ENCODE measurements at places on chromosomes 4 and X. TPM values are rescaled to one million over a fixed set of nuclear protein-coding genes. Genes with fewer than 3 reads are reported as not detected.

DNA sequence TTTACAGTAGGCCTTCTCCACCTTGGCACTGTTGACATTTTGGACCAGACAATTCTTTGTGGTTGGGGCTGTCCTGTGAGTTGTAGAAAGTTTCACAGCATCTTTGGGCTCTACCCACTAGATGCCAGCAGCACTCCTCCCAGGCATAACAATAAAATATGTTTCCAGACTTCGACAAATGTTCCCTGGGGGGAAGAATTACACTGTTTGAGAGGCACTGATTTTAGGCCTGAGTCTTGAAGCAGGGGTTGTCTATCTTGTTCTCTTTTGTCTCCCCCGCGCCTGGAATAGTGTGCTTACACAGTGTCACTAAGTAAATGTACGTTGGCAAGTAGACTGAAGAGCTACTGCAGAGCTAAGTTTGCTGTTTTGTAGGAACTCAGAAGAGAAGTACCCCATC lies 254.4 kb upstream of the BOD1L1 start:
- no peak for DNase-seq

DNA sequence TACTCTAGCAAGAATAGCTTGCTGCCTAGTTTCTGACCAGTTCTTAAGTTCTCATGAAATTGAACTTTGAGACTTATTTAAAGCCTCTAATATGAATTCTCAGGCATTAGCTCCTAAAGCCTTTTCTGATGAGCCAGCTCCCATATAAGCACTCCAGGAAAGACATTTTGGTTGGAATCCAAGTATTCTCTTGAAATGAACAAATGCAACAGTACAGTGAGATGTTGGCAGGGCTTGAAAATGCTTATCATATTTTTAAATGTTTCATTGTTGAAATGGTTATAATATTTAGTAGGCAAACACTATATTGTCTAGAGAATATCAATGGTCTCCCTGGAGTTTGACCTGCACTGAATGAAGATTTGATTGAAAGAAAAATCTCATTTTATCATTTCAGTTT lies 240.3 kb downstream of the ANK2 start:
- DNase-seq, result no peak

The PCYT1B gene
- total RNA-seq, result 0.45 TPM

The KIT gene
- 0.73 TPM for total RNA-seq

- DNase-seq, result no peak
These were observed 128.8 kb downstream of the AMELX start for GRCh38 chrX:11421805-11422524.

GRCh38 chrX:34585561-34585960 lies 71.5 kb downstream of the TMEM47 start:
- no peak for DNase-seq

- no peak for DNase-seq
These were observed 159.3 kb upstream of the GALNT7 start for GRCh38 chr4:173009129-173009823.

GRCh38 chr4:140427919-140428471 lies 547 bp upstream of the CLGN start:
- DNase-seq, result no peak

The PTPN13 gene
- total RNA-seq, result 5.3 TPM

DNA sequence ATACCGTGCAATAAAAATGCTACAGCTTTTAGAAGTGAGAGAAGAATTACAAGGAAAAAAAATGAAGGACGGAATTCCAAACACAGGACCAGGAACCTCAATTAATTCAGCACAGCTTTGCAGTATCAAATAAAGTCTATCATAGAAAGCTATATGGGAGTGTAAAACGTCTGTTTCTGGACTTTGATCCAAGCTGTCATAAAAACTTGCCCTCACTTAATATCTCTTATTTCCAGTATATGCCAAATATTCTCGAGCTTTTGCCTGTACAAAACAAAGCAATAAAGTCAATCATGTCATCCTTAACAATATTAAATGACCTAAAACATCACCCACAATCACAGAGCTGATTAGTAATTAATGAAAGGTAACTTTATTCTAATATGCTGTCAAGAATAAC lies 4.2 kb downstream of the PDE5A start:
- DNase-seq, result no peak

- no peak for DNase-seq
These were observed 16.3 kb downstream of the NDNF start for GRCh38 chr4:121056066-121056465.

GRCh38 chrX:15866147-15866546 lies 11.5 kb upstream of the AP1S2 start:
- no peak for DNase-seq

GRCh38 chrX:67892401-67892800 lies 348.6 kb downstream of the AR start:
- no peak for DNase-seq

GRCh38 chr4:161647757-161648156 lies 516.0 kb downstream of the FSTL5 start:
- DNase-seq, result no peak

DNA sequence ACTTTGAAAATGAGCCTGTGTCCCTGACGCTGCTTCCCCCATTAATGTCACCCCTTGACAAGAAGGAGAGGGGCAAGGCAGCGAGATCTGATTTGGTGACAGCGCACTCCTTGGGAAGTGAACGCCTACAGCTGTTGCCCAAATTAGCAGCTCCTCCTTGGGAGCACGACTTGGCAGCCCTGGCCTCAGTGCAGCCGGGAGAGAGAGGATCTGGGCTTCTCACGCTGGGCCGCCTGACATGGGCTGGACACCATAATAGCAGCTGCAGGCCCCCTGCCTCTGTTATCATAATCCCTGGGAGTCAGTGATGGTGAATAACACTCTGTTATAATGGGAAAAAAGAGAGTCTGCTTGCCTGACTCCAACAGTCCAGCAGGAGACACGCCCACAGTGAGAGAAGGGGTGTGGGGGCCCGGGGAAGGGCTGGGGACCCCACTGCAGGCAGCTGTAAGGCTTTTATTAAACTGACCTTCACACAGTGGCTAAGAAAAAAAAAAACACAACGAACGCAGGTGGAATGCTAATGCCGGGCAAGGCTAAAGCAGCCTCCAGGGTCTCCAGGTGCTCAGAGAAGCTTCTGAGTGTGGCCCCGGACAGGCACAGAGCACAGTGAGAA lies 73.3 kb downstream of the PSAPL1 start:
- no peak for DNase-seq

The ESX1 gene
- total RNA-seq, result not detected

- DNase-seq, result peak; percentile 46
These were observed 12.1 kb upstream of the TLR8 start for GRCh38 chrX:12894074-12895030.

DNA sequence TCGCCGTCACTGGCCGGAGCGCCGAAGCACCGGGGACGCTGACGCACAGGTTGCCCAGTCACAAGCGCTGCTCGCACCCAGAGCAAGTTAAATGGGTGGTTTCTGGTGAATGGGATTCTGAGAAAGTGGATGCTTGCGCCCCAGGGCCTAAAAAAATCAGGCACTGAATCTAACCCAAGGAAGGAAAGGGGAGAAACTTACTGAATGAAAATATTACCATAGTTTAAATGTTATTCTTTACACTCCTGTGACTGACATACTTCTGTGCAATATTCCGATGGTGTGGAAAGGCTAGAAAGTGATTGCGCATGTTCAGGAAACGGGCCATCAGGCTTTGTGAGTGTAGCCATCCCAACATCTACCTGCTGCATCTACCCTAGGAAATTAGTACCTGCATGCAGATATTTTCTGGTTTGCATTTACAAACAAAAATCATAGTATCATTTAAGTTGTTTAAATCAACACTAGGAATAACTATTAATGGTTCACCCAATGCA lies 838 bp upstream of the ABCG2 start:
- no peak for DNase-seq

DNA sequence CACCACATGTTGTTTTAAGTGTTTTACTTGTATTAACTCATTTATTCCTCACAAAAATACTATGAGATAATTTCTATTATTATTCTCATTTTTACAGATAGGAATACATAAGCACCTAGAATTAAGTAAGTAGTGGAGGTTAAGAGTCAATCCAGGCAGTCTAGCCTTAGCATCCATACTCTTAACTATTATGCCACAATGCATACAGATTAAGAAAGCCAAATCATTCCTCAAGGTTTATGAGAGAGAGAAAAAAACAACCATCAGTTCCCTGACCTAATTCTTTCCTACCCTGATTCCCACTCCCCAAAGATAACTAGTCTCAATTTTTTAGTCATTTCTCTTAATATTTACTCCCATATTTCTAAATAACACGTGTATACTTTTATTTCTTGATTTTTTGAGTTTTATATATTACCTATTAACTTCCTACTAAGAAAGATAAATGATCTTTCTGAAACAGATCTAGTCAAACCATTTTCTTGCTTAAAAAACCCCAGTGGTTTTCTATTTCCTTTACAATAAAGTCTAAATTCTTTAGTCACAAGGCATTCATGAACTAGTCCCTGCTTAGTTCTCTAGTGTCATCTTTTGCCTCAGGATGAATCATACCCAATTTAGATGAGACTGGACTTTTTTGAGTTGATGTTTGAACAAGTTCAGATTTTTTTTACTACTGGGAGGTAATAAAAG lies 16.0 kb downstream of the UBA6 start:
- DNase-seq, result no peak

DNA sequence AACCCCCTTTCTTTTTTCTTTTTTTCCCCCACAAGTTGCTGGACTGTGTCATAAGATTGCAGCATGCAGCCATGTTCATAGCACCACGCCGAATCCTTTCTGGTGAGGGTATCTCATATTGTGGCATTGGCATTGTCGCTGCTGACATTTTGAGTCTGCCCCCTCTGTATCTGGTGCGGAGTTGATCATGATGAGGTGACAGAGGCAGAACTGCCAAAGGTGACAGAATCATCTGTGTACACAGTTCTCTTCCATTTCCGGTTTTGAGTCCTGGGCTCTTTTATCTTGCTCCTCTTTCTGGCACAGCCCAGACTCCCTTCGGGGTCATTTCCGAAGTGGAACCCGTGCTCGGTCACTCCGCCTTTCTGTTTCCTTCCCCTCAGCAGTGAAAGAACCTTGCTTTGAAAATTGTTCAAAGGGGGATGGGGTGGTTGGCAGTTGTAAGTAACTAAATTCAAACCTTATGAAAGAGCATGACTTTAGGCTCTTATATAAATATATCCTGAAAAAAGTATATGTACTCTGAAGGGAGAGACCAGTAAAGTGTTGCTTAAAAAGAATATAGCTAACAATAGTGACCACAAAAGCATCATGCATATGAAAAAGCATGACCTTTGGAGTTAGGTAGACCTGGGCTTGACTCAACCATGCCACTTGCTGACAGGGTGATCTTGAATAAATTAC lies 55.0 kb upstream of the BMP2K start:
- DNase-seq, result peak; percentile 29

Measured in activated CD4-positive, alpha-beta memory T cell treated with anti-CD3 and anti-CD28 coated beads, Interleukin-2, amount 10 ng/mL, durations not matched to agents 7 days and 5 days (primary cell).